ENCODE measurements at places on chromosomes 7 and 10.
A peak's percentile ranks its signal among the peaks of the same experiment; 100 is the strongest.

DNA sequence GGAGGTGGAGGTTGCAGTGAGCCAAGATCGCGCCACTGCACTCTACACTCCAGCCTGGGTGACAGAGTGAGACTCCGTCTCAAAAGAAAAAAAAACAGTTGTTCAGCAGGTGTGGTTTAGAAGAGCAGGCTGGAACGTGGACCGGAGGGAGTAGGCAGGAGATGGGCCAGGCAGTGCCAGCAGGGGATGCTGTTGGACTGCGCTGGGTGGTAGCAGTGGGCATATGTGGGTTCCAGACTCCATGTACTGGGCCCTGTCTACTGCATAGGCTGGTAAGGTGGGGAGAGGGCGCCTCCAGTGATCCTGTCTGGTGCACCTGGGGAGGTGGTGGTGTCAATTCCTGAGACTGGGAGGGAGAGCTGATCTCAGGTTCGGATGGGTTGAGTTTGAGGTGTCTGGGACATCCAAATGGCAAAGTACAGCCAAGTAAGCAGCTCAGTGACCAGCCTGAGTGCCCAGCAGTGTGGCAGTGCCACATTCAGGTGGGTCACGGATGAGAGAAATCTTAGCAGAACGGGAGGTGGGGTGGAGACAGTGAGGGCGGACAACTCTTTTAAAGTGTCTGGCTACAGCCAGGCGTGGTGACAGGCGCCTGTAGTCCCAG, 25.9 kb downstream of the SFXN4 start:
- DNase-seq = peak; percentile 45

- DNase-seq = no peak
These were observed 5.7 kb upstream of the GRID1 start for GRCh38 chr10:86372119-86372783.

GRCh38 chr7:2213551-2214215, 19.1 kb downstream of the MAD1L1 start:
- no peak for DNase-seq

DNA sequence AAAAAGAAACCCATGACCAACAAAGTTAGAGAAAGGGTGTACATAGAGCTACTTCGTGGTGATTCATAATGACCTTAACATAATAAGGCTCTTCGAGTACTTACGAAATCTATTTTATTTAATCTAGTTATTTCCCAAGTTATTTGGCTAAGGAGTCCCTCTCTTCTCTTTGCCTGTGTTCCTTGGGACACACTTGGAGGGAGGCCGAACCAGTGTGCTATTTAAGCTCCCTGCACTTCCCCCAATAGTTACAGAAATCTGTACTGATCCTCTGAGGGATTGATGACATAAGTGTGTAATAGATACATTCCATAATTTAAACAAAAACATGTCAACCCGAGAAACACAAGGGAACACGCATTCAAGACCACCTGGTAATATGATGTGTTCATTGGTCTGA, 351.1 kb downstream of the GATA3 start:
- DNase-seq = no peak

GRCh38 chr7:47739301-47739875, 157.5 kb upstream of the TNS3 start:
- no peak for DNase-seq

GRCh38 chr10:99523251-99523773, 9.4 kb upstream of the NKX2-3 start:
- DNase-seq = no peak

DNA sequence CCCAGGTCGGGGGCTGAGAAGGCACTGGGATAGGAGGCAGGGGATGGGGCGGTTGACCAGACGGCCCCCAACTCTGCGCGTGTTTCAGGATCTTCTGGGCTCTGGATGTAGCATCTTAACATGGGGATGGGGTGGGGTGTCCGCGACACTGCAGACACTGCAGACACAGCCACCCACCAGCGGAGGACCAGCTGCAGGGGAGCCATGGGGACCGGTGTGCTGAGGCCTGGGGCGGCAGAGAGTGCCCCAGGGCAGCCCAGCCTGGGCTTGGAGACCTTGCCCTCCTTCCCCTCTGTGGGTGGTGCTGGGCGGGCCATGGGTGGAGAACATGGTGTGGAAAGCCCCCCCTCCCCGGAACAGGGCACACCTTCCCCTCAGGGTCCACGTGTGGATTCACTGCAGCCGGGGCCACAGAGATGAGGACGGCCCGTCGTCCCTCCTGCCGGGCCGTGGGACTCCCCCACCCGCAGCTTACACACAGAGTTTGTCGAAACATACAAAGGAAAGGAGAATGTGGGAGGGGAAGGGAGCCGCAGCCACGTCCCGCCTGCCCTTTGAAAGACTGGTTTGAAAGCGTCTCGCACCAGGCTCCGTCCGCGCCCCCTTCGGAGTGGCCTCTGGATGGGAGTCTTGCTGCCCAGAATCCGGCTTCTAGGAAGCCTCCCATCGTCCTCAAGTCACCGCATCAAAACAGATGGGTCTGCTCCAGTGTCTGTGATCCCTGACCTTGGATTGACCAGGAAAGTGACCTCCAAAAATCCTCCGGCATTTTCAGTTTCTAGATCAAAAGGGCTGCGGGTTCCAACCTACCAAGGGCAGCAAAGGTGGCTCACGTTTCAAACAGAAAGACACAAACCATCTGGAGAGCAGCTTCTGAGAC, 91.5 kb upstream of the TCERG1L start:
- no peak for DNase-seq

GRCh38 chr10:23284674-23285335, 59.8 kb downstream of the C10orf67 start:
- no peak for DNase-seq

Data from HTR-8/SVneo (cell line).